ENCODE measurements at places on chromosomes 16 and 17.

DNA sequence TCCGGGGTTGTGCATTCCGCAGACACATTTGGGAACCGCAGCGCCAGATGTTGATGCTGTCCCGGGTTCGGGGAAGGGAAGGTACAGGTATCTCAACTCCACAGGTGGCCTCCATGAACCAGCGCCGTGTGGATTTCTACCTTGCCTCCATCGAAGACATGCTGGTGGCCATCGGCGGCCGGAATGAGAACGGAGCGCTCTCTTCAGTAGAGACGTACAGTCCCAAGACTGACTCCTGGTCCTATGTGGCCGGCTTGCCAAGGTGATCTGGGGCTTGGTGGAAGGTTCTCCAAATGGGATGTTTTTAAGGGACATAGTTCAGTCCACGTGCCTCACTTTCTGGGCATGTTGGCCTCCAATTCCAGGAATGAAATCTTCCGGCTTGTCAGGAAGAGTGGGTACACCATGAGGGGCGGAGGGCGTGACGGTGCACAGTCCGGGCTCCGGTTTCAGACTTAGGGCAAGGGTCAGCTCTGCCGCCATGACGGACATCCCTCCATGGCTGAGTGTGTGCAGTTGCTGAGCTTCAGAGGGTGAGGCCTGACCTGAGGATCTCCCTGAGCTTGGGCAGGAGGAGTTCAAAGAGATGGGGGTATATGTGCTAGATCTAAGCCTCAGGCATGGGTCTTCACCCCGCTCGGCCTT lies 11.5 kb downstream of the KLHL36 start:
- DNase-seq, result no peak

- DNase-seq, result no peak
These were observed 123.4 kb downstream of the HS3ST3A1 start for GRCh38 chr17:13478326-13478830.

GRCh38 chr17:11309850-11310249 lies 68.8 kb downstream of the SHISA6 start:
- no peak for DNase-seq

GRCh38 chr16:47721006-47721637 lies 260.0 kb downstream of the PHKB start:
- no peak for DNase-seq

DNA sequence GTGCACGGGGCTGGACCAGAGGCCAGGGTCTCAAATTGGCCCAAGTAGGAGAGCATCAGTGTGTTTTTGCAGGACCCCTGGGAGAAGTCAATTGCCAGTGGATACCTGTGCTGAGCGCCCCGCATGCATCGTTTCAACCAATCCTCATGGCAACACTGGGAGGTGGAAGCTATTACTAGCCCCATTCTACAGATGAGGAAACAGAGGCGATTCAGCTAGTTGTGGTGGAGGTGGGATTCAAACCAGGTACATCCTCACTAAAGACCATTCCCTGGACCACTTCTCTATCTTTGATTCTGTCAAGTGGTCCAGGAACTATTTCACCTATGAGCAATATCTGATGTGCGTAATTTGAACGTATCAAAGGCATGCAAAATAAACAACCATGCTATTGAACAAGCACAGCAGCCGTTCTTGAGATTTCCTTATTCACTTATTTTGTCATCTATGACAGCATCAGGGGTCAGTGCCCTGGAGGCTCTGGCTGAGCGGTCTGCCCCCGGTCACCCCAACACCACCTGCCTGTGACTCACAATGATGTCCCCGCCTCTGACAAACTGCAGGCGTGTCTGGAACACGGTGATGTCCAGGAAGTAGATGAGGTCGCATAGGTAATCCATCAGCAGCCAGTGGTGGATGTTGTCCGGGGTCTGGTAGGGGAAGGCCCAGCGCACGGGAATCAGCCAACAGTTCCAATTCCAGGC lies 54.0 kb downstream of the CNGB1 start:
- DNase-seq, result no peak

DNA sequence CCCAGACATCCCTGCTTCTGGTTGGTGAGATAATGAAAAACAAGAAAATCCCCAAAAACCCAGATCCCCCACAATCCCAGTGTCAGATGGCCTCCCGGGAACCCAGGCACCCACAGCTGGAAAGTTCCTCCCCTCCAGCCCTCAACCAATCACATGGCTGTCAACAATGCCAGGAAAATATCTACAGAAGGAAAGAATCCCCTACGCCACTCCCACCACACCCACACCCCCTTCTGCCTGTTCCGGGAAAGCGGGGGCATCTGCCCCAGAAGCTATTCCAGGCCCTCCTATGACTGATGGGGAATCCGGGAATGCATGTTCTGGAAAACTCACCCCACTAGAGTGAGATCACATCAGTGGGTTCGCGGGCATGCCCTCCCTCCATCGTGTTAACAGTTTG lies 1.8 kb downstream of the TMEM95 start:
- DNase-seq, result no peak

DNA sequence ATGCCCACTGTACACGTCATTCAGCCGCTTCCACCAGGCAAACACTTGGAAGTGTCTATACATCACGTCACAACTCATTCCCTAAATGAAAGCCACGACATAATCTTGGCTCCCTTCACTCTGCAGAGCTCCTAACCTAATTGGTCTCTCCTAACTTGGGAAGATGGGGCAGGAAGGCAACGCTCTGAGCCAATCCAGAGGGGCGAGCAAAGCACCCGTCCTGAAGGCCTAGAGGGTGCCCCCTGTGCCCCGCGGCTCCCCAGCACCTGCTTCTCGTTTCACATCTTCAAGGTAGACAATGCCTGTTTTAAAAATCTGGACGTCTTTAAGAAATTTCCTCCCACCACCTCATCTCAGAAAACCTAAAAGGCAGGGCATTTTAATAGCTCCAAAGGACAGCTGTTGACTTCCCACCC lies 1.0 kb downstream of the CSNK2A2 start:
- DNase-seq, result no peak

GRCh38 chr16:71912534-71913275 lies 17.4 kb downstream of the IST1 start:
- no peak for DNase-seq

- DNase-seq, result no peak
These were observed 239.4 kb downstream of the MRTFB start for GRCh38 chr16:14310519-14310991.

DNA sequence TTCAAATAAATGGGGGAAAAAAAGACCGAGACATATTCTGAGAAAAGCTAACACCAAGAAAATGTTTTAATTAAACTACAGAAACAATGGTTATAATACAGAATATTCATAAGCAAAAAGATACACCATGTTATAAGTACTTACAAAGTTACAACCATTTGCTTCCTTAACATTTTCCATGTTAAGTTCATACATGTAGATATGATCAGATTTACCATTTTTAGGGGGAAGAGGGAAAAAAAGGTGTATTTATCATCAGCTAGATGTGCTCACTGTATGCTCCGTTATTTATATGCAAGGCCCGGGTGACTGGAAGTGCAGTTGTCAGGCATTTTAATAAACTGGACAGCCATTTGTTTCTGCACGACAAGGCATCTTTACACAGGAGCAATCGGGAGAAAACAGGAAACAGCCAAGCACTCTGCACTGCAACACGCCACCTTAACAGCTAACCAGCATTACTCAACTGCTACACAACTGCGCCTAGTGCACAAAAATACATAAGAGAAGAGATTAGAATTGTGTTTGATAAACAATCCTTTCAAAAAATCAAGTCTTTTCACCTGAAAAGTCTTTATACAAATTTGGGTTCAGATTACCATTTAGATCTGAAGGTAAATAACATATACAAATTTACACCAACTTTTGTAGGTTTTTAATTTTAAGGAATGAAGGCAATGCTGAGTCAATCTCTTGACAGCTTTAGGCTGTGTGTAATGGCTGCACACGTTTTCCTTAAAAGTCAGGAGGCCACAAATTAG lies 2.9 kb downstream of the SRSF2 start:
- no peak for DNase-seq

DNA sequence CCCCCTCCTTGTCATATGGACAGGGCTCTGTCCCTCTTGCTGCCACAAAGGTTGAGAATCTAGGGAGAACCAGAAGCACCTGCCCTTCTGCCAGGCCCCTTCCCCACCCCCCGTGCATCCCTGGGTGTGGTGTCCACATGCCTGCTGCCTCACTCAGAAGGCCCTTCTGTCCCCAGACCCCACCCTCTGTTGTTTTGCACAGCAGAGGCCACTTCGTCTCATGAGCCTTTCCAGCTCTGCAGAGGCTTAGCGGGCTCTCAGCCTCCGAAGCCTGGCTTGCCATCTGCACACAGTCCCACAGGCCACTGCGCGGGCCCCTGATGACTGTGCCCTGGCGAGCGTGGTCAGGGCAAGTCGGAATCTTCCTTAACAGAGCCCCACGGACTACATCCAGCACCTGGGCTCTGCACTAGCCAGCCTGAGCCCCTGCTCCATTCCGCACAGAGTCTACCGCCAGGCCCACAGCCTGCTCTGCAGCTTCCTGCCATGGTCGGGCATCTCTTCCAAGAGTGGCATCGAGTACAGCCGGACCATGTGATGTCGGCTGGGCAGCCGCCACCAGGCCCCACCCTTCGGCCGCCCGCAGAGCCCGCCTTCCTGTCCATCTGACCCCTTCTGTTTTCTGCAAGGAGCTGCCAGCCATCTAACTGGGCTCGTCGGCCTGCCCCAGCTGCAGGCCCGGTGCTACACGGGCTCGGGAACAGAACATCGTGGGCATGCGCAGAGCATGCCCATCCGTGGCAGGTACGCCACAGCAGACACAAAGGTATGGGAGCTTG lies 10.8 kb downstream of the C16orf90 start:
- no peak for DNase-seq

- DNase-seq, result no peak
These were observed at the start of gene PIK3R5 for GRCh38 chr17:8965394-8966168. TSS of gene PIK3R5 (minus strand) at chr17:8965707. CDS start at chr17:8911494, 54,213 bp downstream.

GRCh38 chr16:63749276-63749675 lies 1372.6 kb downstream of the CDH11 start:
- DNase-seq, result no peak

DNA sequence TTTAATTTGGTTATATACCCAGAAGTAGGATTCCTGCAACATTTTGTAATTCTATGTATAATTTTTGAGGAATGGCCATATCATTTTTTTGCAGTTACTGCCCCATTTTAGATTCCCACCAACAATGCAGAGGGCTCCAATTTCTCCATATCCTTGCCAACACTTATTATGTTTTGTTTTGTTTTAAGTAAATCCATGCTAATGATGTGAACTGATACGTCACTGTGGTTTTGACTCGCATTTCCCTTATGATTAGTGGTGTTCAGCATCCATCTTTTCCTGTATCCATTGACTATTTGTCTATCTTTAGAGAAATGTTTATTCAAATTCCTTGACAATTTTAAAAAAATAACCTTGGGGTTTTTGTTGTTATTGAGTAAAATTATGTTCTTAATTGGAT lies 826.4 kb downstream of the CDH11 start:
- no peak for DNase-seq

DNA sequence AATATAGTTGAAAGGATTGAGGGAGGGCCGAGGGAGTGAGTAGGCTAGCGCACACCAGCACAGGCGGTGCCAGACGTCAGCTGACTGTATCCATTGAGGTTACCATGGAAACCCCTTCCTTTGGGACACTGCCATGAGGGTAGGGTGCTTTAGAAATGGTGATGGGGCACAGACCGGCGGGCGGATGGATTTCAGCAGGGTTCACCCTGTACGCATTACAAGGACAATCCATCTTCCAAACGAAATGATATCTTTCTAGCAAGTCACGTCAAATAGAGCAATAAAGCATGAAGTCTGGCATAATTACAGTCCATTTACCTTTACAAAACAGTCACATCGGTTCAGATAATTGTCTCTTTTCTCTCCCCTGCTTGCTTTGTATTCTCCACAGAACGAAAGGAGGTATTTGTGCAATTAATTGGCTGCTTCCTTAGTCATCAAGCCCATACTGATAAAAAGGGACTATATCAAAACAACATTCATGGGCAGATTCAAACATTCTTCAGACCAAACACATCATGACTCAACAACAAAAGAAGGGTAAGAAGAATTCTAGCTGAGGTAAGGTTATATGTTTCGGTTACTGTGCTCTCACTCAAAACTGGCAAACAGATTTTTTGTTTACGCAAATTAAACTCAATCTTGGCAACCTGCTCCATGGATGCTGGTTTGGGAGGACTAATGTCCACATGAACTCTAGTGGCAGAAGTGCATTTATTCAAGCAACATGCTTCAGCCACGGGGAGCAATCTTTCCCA lies 140.6 kb downstream of the CDK5R1 start:
- no peak for DNase-seq

DNA sequence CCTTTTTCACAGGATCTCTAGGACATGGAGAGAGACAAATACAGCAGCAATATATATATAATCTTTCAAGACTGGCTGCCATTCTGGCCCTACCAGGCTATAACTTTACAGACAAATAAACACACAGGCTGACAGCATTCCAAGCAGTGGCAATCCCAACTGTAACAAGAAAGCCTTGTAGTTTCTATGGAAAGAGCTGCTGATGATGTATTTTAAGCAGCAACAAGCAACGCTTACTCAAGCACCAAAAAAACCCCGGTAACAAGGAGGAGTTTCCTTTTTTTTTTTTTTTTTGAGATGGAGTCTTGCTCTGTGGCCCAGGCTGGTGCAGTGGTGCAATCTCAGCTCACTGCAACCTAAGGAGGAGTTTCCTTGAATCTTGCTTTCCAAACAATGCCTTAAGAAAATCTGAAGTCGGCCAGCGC lies 23.2 kb downstream of the LSM12 start:
- DNase-seq, result no peak

DNA sequence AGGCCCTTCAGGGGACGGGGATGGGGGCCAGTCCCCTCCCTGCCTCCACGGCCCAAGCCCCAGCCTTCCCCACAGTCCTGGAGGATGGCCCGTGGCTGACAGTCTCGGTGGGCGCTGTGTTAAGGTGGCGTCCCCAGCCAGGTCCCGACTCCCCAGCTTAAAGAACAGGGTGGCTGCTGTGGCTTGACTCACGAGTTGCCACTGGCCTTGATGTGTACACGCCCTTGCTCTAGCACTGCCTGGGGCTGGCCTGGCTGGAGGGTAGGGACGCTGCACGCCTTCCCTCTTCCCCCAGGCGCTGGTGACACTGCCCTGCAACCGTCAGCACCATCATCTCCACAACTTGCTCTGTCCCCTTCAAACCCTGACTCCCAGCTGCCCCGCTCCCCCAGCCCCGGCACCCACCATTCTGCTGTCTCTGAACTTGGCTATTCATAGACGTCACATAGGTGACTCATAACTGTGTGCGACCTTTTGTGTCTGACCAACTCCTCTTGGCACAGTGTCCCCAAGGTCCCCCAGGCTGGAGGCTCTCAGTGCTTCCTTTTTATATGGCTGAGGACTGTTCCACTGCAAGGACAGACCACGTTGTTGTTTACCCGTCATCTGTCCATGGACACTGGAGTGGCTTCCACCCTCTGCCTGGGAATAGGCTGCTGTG lies 6.3 kb downstream of the GNPTG start:
- no peak for DNase-seq

DNA sequence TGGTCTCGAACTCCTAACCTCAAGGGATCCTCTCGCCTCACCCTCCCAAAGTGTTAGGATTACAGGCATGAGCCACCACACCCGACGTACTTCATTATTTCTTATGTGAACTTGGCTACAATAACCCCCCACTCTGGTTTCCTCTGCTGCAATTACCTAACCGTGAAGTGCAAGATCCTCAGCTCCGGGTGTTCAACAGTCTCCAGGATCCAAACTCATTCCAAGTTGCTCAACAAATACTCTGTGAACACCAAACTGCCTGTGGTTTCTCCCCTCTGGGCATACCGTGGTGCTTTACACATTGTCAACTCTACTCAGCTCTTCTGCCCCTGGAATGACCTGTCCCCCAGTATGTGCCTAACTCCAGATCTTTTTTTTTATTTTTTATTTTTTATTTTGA lies 6.8 kb upstream of the SULT1A1 start:
- no peak for DNase-seq

GRCh38 chr17:70552230-70552981 lies 383.1 kb downstream of the KCNJ2 start:
- no peak for DNase-seq
